Posterior cingulate gyrus (tissue), 11 donors: ENCODE measurements at places on chromosomes 1 and 21.

- DNase-seq: no peak
Observed at GRCh38 chr1:58929671-58930325, 146.0 kb upstream of the JUN start.

GRCh38 chr1:111509997-111510375 is 6.6 kb upstream of the ADORA3 start:
- DNase-seq: no peak

- DNase-seq: no peak
Observed at GRCh38 chr1:219699870-219700269, 87.0 kb upstream of the ZC3H11B start.

- DNase-seq: no peak
Observed at GRCh38 chr21:28627691-28628090, 365.0 kb downstream of the LTN1 start.

- DNase-seq: no peak
Observed at GRCh38 chr1:26168410-26169197, at the start of gene C1orf232. TSS of gene C1orf232 (minus strand) at chr1:26168963. CDS start at chr1:26168499, 464 bp downstream.

- no peak for DNase-seq
Observed at GRCh38 chr1:150066838-150067183, 765 bp upstream of the VPS45 start.

GRCh38 chr1:234745276-234745675 is 135.3 kb upstream of the IRF2BP2 start:
- DNase-seq: no peak

- DNase-seq: no peak
Observed at GRCh38 chr1:174060090-174060489, 37.9 kb upstream of the RC3H1 start.

DNA sequence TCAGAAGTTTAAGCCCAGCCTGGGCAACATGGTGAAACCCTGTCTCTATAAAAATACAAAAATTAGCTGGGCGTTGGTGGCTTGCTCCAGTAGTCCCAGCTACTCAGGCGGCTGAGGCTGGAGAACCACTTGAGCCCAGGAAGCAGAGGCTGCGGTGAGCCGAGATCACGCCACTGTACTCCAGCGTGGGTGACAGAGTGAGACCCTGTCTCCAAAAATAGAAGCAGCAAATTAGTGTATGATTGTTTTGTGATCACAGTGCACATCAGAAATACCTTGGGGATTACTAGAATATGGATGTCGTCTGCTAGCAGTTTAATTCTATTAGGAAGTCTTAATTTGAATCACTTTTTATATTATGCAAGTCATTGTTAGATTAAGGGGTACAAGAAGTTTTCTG is 59.0 kb downstream of the ZBTB17 start:
- DNase-seq: no peak

- DNase-seq: no peak
Observed at GRCh38 chr1:23383577-23384311, 14.1 kb upstream of the ZNF436 start.

- DNase-seq: no peak
Observed at GRCh38 chr1:156257711-156258110, 9.9 kb upstream of the PAQR6 start.

- DNase-seq: no peak
Observed at GRCh38 chr21:26920055-26920454, 46.8 kb downstream of the ADAMTS5 start.
